PC-9 (cell line): ENCODE measurements at places on chromosomes 6 and 20. TPM values are rescaled to one million over a fixed set of nuclear protein-coding genes. Genes with fewer than 3 reads are reported as not detected.

DNA sequence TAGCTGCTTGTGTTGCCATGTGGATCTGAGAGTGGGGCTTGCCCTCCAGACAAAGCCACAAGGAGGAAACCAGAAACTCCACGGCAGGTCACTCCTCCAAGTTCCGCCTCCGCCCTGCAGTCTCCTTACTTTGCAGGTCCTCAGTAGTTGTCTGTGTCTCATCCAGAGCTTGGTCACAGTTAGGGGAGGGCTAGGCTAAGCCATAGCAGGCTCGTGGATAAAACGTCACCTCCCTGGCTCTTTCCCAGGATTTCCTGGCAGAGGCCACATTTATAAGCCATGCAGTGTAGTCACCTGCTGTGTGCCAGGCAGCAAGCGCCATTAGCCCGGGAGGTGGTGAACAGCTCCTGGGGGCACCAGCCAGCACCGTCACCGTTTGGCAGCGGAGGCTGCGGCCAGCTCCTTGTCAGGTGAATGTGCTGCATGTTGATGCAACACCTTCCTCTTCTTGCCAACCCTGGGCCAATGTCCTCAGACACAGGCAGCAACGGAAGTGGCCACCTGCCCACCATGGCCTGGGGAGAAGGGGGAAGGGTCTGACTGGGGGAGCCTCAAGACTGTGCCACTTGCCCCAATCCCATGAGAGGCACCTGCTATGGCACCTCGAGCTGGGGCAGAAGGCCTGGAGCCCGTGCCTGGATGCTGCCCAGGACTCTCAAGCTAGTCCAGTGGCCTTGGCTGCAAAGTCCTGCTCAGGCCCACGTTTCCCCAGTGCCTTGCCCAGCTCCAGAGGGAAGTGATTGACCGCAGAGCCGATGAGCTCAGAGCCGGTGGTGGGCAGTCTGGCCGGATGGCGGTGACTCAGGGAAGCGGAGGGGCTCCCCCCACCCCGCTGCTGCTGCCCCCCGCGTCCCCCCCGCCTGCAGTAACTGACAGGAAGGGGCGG, 39.0 kb upstream of the SLCO4A1 start:
- no peak for DNase-seq

The ATG5 gene
- total RNA-seq, result 38.1 and 39.8 TPM in 2 replicates

DNA sequence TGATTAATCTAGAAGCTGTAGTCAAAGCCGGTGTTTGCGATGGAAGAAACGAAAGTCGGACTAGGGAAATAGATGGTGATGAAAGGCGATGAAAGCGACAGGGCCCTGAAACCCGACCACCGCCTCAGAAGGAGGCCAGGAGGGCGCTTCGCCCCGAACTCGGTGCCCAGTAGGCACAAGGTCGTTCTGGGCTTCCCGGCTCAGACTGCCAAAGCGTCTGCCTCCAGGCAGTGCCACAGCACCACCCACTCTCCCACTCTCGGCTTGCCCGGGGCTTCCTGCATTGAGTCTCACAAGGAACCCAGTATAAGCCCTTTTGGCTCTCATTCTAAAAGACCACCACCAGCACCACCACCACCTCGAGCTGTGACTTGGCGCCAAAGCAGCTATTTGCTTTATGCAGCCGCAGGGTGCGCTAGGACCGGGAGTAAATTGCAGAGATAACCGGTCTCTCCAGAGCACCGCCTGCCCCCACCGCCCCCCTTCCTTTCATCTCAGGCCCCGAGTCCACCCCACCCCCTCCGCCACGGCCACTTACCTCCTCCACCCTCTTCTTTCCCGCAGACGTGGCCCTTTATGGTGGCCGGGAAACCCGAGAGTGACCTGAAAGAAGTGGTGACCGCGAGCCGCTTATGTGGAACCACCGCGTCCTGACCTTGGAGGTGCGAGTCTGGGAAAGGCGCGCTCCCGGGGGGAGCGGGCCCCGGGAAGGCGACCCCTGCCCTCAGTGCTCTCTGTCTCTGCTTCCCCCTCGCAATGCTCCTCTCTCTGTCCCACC, 2.4 kb downstream of the TCF21 start:
- peak; percentile 18 for DNase-seq

DNA sequence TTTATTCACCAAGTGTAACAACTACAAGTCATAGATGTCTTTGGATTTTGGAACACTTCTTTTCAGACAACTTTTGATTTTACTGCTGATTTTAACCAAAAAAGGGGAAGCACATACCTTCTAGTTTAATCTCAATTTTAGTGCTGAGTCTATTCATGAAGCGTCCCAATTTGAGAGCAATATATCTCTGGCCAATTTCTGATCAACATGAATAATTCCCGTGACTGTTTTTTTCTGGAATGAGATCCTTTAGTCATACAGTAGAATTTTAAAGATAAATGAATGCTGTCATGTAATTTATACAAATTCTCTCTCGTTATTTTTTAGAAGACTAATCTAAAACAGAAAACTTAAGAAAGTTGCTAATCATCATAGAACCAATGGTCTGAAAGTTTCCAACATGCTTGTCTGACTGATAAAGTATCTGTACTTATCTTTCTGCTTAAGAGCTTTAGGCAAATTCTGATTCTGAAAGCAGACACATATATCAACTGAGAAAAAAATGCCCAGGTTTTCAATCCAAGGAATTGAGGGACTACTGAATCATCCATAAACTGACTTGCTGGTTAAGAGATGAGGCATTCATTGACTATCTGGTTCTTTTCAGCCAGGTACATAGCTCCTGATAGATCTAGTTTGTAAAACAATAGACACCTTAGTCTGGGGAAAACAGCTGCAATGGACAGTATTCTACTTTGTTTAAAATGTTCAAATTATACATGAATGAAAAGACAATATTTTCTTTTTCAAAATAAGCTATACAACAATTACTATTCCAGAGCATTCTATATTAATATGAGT, 657.5 kb downstream of the RFPL4B start:
- no peak for DNase-seq

GRCh38 chr6:157173776-157174175, 149.5 kb downstream of the TMEM242 start:
- DNase-seq, result no peak

- DNase-seq, result peak; percentile 91
Measured at GRCh38 chr6:139522511-139523220, 148.2 kb upstream of the CITED2 start.

The TSPO2 gene
- total RNA-seq, result not detected in 2 replicates

The WFDC11 gene
- not detected in 2 replicates for total RNA-seq

DNA sequence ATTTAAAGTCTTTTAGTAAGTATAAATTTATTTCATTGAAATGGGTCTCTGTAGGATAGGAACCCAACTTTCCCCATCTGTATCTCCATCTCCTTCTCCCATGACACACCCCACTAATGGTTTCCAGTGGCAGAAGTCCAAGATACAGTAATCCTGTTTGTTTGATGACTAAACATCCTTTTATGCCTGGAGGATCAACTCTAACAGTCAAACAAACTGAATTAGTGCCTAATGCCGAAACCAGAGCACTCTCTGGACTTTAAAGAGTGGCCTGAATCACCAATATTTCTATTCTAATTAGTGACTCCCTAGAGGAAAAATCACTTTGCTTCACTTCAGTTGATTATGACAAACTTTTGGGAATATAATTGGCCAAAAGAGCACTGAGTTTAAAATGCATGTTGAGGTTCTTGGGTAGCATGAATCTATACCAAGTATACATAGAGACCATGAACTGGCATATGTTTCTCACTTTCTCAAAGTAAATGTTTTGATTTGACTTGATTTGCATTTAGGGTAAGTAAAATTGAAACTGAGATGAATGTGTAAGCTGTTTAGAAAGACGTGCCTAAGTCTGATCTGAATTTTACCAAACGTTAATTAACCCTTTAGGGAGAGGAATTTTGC, 776.4 kb upstream of the NRSN1 start:
- DNase-seq, result peak; percentile 28

DNA sequence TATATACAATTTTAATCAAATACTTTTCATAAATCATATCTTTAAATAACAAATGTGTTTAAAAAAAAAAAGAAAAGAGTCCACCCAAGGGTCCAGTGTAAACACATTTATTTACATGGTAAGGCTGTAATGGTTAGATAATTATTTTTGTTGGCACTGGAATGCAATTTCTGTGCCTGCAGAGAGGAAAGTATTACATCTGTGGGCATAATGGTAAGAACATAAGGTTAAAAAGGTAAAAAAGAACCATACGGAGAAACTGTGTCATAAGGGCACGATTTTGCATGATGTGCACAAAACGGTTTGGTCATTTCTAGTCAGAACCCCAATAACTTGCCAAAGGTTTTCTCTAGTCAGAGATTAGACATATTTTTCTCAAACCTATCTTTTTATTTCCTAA, 54.3 kb downstream of the RWDD2A start:
- DNase-seq, result no peak

- DNase-seq, result no peak
Measured at GRCh38 chr6:88124925-88125557, 41.1 kb downstream of the CNR1 start.

DNA sequence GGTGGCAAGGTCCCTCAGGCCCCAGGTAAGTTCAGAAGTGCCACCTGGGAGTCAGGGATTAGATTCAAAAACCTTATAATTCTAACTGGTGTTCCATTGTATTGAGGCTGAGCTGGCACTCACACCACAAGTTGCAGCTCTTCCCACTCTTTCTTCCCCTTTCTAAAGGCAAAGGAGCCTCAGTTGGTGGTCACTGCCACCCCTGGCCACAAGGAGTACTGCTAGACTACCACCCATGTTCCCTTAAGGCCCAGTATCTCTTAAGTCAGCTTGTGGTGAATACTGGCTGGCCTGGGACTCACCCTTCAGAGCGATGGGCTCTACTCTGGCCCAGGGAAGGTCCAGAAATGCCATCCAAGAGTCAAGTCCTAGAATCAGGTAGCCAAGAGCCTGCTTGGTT, 421.1 kb upstream of the KHDRBS2 start:
- no peak for DNase-seq

GRCh38 chr6:15630202-15630601, 32.6 kb downstream of the DTNBP1 start:
- DNase-seq, result no peak

The PRELID3B gene
- total RNA-seq, result 106 and 137 TPM in 2 replicates

DNA sequence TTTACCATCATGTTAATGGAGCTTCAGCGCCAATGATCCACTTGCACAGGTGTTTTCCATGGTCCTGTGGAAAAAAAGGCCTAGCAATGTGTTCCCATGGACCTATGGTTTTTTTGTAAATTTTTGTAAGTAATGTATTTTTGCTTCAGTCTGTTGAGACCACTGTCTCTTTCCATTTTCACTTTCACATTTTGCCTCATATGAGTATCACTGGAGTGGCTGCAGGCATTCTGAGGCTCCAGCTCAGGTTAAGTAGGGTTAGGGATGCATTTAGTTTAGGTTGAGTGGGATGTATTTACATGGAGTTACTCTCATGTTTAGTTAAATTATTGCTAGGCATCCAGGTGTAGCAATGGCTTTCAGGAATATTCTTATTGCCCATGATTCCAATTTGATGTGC, 19.2 kb upstream of the LMBRD1 start:
- DNase-seq, result no peak

- DNase-seq, result no peak
Measured at GRCh38 chr6:25975923-25976560, 13.4 kb downstream of the TRIM38 start.

The SAMD10 gene
- total RNA-seq, result 14.4 and 18.7 TPM in 2 replicates

The SLC12A5 gene
- 6.0 and 8.7 TPM in 2 replicates for total RNA-seq

- DNase-seq, result no peak
Measured at GRCh38 chr20:22878166-22878565, 156.9 kb upstream of the SSTR4 start.

The RSPO3 gene
- total RNA-seq, result not detected in 2 replicates

The ENPP5 gene
- 8.0 and 9.1 TPM in 2 replicates for total RNA-seq

- no peak for DNase-seq
Measured at GRCh38 chr6:112179631-112180030, 74.7 kb downstream of the LAMA4 start.
